OCI-M1 (cell line): ENCODE measurements at places on chromosomes 7 and 10.

DNA sequence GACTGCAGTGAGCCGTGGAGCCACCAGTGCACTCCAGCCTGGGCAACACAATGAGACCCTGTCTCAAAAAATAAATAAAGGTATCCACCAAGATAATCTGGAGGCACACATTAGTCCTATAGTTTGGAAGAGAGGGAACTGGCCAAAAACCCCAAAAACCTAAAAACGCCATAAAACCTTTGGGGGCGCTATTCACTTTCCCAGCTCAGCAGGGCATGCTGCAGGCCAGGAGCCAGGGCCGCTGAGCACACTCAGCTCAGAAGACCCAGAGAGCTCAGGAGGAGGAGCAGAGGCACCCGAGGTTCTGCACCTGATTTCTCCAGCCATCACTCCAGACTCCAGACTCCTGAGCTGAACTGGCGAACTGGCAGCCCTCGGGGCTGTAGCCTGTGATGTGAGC lies 167.2 kb upstream of the IMMP2L start:
- DNase-seq: no peak

- peak; percentile 46 for DNase-seq
These were observed 759 bp downstream of the NUDT1 start for GRCh38 chr7:2242541-2243429.

DNA sequence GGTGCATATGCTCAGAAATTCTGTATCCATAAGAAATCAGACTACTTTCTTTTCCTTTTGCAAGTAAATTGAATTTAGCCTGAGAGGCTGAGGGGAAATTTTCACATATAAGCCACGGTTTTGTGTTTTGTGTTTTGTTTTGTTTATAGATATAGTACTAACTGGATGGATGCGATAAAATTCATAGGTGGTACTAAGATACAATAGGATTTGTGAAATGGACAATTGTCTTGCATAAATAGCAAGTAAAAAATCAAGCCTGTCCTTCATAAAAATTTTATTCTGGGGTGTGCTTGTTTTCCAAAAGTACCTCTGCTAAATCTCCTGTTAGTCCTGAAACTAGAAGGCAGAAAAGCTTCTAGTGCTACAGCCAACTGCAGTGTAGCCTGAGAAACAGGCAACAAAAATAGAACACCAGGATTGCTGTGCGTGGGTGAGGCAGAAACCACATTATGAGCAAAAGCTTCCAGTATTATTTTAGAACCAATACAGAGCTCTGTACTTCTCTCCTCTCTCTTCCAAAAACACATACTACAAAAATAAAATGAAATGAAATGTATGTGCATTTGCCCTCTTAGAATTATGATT lies 634 bp upstream of the HDAC9 start:
- DNase-seq: peak; percentile 64

DNA sequence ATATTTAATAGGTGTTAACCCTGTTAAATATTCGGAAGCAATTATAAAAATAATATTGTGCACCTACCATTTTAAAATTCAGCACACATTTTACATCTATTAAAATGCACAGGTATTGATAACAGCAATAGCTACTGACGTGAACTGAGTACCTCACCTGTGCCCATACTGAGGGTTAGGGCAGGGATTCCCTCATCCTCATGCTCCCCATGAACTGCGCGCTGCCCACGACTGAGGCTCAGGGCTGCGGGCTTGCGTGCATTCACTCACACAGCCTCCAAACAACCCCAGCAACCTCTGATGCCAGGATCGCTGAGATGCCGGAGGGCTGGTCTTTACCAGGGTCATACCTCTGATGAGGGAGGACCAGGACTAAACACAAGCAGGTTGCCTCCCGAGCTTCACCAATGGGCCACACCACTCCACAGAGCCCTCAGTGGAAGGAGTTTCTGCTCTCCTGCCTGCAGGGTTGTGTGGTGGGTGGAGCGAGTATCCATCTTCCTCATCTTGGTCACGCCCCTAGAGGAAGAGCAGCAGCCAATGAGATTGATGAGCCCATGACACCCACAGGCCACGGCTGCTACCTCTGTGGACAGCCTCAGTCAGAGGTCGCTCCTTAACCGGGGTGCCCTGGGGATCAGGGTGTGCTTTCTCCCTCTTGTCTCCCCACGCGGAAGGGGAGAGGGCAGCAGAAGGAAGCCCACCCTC lies 478.3 kb downstream of the TNS3 start:
- no peak for DNase-seq

DNA sequence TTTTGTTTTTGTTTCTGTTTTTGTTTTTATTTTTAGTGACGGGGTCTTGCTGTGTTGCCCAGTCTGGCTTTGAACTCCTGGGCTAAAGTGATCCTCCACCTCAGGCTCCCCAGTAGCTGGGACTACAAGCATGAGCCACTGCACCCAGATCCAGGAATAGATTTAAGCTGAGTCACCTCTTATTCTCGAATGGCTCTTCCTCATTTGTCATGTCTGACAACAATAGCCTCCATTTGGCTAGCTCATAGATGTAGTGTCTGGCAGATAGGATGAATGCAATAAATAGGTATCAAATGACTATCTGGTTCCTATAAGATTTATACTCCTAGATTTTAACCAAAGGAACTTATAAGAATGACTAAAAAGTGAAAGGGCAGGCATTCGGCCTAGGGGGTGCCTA lies 172.9 kb downstream of the TMEM26 start:
- peak; percentile 47 for DNase-seq

DNA sequence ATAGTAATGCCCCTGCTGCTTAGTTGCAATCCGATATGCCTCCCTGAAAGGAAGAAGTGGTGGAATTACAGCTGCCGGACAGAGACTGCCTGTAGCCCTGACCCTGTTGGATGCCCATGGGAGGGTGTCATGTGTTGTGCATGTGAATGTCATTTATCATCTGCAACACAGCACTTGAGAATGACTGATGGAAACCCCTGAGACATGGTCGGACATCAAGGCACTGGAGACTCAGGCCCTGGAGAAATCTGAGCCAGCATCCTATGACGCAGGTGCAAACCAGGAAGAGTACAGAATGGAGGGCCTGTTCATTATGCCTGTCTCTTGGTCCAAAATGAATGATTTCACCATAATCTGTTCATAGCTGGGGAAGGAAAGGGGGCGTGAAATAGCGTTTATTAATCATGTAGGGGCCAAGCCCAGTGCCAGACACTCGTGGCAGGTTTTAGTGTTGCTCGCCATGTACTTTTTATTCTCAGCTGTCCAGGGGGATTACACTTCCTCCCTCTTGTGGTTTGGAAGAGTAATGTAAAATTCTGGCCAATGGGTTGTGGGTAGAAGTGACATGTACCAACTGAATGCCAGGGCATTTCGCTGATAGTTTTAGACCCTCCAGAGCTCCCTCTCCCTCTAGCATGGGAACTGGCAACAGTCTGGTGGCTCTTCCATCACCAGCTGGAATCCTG lies 23.0 kb upstream of the LEP start:
- peak; percentile 3 for DNase-seq

- no peak for DNase-seq
These were observed 1284.5 kb upstream of the AUTS2 start for GRCh38 chr7:68313806-68314205.

DNA sequence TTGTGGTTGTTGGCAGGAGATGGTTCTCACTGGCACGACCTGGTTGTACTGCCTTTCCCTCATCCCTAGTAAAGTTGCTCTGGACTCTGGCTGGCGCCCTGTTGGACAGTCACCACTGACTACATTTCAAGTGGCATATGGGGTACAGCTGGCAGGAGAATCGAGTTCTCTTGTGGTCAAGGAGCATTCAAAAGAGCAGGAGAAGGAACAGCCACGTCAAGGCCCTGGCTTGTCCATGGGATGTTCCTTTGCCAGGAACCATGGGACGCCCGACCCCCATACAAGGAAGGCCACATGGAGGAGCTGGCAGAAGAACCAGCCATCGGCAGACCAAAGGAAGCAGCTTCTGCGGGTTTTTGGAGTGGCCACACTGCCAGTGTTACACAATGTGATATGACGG lies 87.0 kb upstream of the SLC25A13 start:
- DNase-seq: no peak

- DNase-seq: no peak
These were observed 139.9 kb downstream of the COL28A1 start for GRCh38 chr7:7395785-7396184.

GRCh38 chr7:36157527-36158320 lies 4.7 kb downstream of the EEPD1 start:
- DNase-seq: no peak

- no peak for DNase-seq
These were observed 7.3 kb downstream of the MMP21 start for GRCh38 chr10:125768219-125768855.

GRCh38 chr10:117539903-117540639 lies 2.5 kb upstream of the EMX2 start:
- DNase-seq: no peak

GRCh38 chr7:105474045-105474444 lies 48.0 kb downstream of the PUS7 start:
- DNase-seq: no peak

DNA sequence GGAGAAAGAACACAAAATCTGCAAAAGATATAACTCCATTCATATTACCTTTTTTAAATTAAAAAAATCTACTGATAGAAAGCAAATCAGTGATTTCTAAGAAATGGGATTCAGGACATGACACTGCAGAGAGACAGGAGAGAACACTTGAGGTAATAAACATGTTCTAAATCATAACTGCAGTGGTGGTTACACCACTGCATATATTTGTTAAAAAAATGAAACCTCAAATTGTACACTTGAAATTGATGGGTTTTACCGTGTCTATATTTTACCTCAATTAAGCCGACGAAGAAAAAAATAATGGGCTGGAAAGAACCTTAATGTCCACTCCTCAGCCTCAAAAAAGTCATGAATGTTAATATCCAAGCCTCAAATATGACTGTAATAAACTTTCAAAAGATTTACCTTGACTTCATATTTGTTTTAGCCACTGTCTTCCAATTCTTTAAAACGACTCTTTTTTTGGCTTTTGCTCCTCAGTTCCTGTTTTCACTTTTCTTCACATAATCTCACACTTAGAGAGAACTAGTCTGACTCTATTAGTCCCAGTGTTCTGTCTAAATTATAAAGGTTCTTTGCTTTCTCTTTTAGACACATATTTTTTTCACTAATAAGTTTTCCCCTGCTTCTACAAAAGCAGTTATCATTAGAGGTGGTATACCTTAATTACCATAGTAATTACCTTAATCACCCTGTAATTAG lies 502.4 kb downstream of the GRM8 start:
- no peak for DNase-seq

GRCh38 chr7:129807863-129808262 lies 144.9 kb downstream of the UBE2H start:
- DNase-seq: peak; percentile 3

GRCh38 chr10:30320248-30320647 lies 28.8 kb downstream of the MTPAP start:
- DNase-seq: no peak

GRCh38 chr7:74475243-74475986 lies 21.7 kb downstream of the GTF2IRD1 start:
- no peak for DNase-seq

GRCh38 chr10:42691361-42692120 lies 53.2 kb upstream of the ZNF33B start:
- no peak for DNase-seq

DNA sequence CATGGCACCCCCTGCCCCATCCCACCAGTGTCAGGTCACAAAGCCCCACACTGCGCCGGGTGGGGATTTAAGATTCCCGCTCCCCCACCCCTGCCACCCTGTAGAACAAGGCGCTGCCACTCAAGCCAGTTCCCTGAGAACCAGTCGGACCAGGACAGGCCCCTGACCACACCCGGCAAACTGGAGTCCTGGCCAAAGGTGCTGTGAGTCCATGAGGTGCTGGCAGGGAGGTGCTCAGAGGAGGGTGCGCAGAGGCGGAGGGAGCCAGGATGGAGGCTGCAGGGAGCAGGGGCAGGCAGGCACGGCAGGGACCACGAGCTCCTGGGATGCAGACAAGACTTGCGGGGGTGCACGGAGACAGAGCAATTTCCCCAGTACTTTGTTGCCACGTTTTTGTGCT lies 19.7 kb upstream of the GDI2 start:
- DNase-seq: no peak

DNA sequence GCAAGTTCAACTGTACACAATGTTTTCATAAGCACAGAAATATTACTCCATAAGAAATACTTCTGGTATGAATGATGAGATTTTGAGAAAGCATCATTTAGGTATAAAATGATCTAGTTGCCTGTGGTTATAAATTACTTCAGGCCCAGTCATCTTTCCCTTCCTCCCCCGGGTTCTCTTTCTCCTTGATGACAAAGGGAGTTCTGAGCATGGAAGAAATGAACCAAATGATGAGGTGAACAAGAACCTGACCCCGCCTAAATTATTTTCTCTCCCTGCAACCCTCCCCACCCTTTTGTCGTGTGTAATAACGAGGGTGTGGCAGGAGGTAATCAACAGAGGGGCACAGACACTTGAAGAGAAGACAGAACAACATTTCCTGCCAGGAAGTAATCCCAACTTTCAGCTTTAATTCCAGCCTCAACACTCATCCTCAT lies 319.6 kb upstream of the SP8 start:
- DNase-seq: no peak

- no peak for DNase-seq
These were observed 5.5 kb upstream of the DUSP5 start for GRCh38 chr10:110492069-110492822.

- DNase-seq: no peak
These were observed 92.2 kb upstream of the EFCAB10 start for GRCh38 chr7:105673367-105674084.

DNA sequence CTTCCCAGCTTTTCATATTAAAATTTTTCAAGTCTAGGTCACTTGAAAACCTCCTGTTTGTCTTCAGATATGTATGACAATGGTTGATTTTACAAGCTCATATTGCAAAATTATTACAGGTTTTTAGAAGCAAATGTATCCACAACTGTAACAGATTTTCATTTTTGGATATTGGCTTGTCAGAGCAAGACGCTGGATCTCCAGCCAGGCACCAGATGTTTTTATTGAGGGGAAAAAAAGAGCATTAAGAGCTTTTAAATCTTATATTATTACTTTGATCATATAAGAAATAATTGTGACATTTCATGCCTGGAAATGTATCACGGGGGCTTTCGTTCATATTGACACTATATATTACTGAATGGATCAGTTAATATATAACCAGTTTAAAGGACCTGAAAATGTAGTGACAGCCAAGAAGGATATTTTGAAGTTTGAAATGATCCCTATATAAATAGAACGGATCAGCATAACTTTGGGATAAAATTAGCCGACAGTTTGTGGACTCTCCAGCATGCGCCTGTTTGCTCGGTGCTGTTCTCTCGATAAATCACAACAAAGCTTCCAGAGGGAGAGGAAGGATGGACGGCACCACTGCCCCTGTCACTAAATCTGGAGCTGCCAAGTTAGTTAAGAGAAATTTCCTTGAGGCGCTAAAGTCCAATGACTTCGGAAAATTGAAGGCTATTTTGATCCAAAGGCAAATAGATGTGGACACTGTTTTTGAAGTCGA lies at the start of gene ASB4:
Gene ASB4, plus strand, starts transcription at position 553 of the 733 bp plus-strand sequence. Its CDS starts 29 bp downstream, at position 582.
- DNase-seq: no peak

DNA sequence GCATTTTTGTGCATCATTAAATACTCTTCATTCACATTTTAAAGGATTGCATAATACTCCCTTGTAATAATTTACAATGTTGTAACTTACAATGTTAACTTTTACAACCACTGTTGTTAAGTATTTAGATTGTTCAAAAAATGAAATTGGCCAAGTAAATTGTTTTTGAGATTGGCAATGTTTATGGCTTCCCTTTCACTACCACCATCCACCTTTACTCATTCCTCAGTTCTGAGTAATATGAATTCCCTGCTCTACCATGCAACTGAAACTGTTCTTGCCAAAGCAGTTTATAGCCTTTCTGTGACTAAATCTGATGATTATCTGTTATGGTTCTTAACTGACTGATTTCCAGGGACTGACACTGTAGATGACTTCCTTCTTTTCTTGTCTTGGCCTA lies 80.5 kb upstream of the TMEM106B start:
- peak; percentile 71 for DNase-seq
